ENCODE measurements at places on chromosomes 5 and 9.

GRCh38 chr5:39759701-39760100 lies 334.9 kb upstream of the DAB2 start:
- DNase-seq, result no peak

- no peak for DNase-seq
Observed at GRCh38 chr9:33820231-33820745, 3.3 kb downstream of the UBE2R2 start.

DNA sequence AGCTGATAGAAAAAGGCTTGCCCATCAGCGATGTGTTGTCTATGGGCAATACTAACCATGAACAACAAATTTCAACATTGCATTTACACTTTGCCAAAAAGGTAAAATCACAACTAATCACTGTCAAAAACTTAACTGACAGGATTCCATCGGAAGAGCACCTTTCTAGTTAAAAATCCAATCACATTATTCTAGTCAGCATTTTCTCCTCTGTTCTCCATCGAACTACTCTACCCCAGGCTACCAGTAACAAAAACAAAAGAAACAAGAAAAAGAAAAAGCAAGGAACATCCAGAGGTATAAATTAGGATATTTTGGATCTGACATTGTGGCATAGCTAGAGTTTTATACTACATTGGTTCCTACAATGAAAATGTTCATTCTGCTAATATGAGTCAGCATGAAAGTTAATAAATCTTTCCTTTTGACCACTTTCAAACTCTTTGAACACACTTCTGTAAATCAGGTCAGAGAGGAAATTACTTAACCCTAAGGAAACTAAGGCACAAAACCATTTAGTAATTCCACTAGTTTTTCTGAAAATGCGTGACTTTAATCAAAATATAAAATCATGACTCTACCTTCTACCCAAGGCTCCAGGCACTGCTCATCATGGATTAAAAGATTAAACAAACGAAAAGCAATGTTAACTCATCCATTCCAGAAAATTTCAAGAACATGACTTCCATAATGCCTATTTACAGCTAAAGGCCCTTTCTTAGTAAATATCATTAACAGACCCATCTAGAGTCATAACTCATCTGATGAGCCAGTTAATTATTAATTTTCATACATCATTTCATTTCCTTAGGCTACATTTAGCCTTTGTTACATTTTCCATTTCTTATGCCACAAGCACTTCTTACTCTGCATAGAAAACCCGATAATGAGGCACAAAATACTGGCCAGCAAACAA lies 10.2 kb downstream of the GLIS3 start:
- no peak for DNase-seq

DNA sequence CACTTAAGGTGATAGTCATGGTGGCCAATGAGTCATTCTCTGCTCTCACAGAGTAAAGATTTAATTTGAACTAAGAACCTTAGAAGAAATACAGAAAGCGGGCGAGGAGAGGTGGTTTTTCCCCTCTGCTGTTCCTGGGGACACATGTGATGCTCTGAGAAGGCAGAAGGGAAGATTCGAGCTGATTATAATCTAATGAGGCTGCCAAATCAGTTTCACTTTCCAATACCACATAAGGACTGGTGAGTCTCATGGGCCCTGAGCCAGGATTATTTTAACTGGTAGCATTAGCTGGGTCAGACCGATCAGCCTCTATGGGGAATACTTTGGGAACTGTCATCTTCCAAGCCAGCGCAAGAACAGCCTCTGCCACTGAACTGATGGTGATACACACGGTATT lies 116.5 kb downstream of the SLC1A3 start:
- no peak for DNase-seq

DNA sequence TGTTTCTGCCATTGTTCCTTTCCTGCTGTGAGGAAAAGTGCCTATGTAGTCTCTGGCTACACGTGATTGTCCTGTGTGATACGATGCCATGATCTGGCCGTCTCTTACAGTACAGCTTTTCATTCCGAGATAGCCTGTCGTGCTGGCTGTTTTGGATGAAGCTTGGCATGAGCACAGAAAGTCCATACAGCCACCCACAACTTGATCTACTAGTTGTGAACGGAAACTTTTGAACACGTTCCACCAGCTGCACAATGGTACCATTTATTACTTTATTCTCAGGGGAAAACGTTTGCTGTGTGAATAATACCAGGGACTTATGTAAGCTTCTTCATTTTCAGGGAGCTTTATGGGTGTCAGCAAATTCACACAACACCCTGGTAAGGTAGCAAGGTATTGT lies 217.6 kb upstream of the ANKRD55 start:
- peak; percentile 38 for DNase-seq

All from left lobe of liver (tissue), 2 donors.